ENCODE measurements at places on chromosomes 4 and X.

- DNase-seq: no peak
Measured at GRCh38 chr4:184612074-184612473, 37.2 kb downstream of the CASP3 start.

DNA sequence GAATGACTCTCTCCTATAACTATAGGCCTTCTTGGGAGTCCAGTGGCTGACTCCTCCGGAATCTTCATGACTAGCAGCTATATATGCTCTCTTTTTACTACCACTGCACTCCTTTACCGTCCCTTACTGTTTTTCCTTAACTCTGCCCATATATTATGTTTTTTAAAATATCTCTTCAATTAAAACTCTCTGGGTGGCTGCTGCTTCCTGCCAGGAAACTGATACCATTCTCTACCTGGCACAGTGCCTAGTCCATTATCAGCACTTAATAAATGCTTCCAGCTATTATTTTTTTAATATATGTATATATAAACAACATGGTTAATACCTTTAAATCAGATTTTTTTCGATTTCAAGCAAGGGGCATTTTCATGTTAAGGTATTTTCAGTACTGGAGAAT, 136.6 kb upstream of the FAM47B start:
- no peak for DNase-seq

DNA sequence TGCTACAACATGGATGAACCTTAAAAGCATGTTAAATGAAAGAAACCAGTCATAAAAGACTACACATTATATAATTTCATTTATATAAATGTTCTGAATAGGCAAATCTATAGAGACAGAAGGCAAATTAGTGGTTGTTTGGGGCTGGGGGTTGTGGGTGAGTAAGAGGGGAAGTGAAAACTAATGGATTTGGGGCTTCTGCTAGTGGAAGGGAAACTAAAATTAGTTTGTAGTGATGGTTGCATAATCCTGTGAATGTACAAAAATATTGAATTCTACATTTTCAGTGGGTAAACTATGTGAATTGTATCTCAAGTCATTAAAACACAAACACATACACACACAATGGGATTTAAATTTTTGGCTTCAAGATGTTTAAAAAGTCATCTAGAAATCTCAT, 25.4 kb upstream of the LIMCH1 start:
- no peak for DNase-seq

DNA sequence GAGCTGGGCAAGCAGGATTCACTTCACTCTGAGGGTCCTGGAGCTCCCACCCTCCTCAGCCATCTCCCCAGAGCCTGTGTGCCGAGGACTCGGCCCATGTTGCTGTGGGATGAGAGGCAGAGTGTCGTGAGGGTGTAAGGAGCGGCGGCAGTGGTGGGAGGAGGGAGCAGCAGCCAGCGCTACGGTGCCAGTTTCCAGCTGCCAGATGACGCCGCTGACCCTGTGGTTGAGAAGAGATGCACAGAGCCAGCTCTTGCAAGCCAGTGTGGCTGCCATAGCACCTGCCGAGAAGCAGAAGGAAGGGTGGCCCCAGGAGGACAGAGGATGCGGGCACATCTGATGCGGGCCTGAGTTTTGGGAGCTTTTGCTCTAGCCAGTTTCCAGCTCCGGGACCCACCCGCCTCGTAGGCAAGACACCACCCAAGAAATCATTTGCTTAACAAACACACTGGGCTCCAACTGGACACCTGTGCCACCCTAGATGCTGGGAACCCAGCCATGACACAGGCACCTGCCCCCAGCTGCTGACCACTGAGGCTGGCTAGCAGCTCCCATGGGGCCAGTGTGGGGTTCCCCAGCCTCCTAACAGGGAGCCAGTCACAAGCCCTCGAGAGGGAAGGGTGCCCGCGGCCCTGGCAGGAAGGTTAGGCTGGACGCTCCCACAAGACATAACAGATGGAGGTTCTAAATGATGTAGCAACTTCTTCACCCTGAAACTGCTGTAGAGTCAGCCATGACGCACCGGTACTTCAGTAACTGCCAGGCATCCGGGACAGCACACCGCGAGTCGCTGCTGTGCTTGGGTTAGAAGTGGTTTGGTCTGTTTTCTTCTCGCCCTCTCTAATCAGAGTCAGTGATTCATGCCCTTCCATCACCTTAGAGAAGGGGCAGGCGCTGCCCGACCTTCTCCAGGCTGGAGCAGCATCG, 8.9 kb downstream of the MSANTD1 start:
- no peak for DNase-seq

DNA sequence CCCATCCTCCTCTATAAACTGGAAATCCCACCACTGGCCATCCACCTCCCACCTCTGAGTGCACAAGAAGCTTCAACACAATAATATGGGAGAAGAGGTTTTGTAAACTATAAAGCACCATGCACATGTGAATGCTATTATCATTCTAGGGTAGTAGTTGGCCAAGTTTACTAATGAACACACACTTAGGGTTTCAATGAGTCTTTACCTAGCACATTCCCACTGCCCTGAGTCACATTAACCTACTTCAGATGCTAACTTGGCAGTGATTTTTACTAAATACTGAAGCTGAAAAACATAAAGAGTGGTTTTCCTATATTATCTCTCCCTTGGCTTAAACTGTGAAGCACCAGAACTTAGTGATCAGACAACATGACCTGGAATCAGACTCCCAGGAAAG, 93.9 kb downstream of the SH3KBP1 start:
- no peak for DNase-seq

DNA sequence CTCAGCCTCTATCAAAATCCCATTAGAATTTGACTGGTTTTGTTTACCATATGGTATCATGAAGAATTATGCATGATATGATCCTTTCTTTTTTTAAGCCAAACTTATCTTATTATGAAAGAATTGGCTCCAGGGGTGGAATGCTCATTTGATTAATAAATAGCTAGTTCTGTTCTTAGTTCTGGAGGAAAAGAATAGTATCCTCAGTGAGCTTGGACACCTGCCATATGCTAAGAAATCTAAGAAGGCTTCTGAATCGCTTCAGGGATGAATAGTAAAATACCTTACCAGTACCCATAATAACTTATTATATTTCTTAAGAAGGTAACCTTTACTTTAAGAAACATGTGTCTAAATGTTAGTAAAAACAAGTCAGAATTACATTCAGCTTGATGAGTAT, 803.6 kb downstream of the ADGRL3 start:
- no peak for DNase-seq

GRCh38 chrX:46574774-46575381, 1.3 kb downstream of the CHST7 start:
- peak; percentile 35 for DNase-seq

GRCh38 chrX:150966235-150966634, 16.9 kb upstream of the HMGB3 start:
- no peak for DNase-seq

DNA sequence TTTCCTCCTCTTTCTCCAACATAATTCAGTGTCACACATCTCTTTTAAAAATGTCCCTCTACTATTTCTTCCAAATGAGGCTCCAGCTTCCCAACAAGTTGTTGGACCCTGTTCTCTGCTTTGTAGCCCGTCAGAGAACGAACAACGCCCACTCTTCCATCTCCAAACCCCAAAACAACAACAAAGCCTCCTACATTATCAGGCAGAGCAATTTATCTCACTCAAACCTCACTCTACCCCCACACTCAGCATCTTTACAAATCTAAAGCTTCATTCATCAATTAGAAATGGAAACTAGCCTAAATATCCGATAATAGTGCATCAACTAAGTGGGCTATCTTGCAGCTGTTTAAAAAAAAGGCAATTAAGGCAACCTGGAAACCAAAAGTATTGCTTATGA, 20.5 kb downstream of the SUPT20HL2 start:
- no peak for DNase-seq

GRCh38 chr4:79576429-79576753, 168.4 kb upstream of the GK2 start:
- no peak for DNase-seq

GRCh38 chr4:185895866-185896265, 83.9 kb upstream of the SORBS2 start:
- no peak for DNase-seq

DNA sequence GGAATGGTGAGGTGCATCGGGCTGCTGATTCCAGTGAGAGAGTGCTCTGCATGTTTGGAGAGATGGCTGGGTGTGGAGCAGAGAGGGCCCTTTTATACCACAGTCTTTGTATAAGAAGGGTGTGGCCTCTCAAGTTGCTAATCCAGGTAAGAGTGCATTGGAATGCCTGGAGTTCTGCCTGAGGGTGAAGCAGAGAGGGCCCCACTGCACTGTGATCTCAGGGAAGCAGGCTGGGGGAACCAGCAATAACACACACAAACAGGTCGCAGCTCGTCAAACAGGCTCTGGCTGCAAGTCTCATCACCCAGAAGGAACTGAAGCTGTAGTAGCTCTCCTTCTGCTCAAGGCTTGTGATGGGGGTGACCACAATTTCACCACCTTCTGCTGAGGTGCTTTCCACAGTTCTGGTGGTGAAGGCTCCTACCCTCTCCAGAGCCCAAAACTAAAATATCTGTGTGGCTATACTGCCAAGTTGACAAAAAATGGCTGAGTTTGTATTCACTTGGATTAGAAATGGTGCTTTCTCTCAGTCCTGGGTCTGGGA, 687.4 kb upstream of the HS3ST1 start:
- DNase-seq: no peak

GRCh38 chr4:66266035-66266434, 595.7 kb upstream of the EPHA5 start:
- DNase-seq: no peak

DNA sequence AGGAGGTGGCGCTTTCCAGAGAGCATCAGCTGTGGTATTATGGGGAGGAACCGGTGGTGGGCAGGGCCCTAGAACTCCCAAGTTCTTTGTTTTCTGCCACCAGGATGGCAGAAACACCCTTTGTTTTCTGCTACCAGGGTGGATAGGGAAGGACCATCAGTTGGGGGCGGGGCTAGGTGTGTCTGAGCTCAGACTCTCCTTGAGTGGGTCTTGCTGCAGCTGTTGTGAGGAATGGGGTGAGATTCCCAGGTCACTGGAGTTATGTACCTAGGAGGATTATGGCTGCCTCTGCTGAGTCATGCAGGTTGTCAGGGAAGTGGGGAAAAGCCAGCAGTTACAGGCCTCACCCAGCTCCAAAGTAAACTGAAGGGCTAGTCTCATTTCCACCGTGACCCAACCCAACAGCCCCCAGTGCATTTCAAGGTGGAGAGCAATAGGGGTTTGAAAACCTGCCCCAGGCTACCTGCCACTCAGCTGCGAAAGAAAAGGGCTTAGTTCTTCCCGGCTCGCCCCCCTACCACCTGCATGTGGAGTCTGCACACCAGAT, 167.8 kb upstream of the FAM241A start:
- DNase-seq: no peak

DNA sequence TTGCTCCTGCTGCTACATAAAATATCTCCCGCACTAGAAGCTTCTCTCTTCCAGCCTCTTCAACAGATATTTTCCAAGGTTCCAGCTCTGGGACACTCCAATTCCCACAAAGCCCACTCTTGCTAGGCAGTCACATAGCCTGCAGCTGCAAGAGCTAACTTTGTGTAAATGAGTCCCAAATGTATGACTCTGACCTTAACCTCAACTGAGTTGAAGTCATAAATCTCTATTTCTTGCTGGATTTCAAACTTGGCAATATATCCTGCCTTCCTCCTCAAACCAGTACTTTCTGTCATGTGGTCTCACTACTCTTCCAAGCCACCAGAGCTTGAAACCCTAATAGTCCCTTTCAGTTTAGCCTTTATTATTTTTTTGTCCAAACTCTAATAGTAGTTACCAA, 315.4 kb upstream of the GRIA3 start:
- no peak for DNase-seq

GRCh38 chr4:72390409-72390808, 178.6 kb downstream of the ADAMTS3 start:
- DNase-seq: no peak

GRCh38 chrX:115595049-115595448, 34.1 kb downstream of the PLS3 start:
- DNase-seq: no peak

- no peak for DNase-seq
Measured at GRCh38 chr4:78565971-78566372, 14.4 kb downstream of the ANXA3 start.

DNA sequence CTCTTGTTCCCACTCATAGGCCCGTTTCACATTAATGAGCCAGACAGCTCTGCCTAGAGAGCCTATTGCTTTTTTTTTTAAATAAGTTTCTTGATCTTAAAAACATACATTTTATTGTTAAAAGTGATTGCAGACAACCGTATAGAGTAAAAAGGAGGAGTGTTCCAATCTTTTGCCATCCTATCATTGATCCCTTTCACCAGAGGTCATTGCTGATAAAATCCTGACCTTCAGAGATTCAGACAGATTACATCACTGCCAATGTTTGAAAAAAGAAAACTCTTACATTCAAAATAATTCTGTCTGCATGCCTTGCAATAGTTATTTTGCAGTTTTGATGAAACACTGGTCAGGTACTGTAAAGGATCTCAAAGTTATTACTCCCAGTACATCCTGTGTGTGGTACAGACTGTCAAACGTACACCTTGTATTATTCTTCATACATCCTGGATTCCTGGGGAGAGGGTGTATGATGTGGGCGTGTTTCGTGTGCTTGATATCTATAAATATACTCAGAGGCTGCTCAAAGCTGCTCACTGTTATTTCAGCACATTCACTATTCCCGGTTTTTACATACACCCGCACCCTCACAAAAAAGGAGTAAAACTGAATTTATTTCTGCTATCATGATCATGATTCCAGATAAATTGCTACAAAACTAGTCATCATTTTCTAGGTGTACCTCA, 15.4 kb upstream of the KLHL2 start:
- no peak for DNase-seq

Measured in stimulated activated CD4-positive, alpha-beta T cell treated with anti-CD3 and anti-CD28 coated beads, Interleukin-2, amount 100 ng/mL, for 4 hours (primary cell).